ELF-1 (cell line): ENCODE measurements at places on chromosomes 12 and 14.
A peak's percentile ranks its signal among the peaks of the same experiment; 100 is the strongest.

DNA sequence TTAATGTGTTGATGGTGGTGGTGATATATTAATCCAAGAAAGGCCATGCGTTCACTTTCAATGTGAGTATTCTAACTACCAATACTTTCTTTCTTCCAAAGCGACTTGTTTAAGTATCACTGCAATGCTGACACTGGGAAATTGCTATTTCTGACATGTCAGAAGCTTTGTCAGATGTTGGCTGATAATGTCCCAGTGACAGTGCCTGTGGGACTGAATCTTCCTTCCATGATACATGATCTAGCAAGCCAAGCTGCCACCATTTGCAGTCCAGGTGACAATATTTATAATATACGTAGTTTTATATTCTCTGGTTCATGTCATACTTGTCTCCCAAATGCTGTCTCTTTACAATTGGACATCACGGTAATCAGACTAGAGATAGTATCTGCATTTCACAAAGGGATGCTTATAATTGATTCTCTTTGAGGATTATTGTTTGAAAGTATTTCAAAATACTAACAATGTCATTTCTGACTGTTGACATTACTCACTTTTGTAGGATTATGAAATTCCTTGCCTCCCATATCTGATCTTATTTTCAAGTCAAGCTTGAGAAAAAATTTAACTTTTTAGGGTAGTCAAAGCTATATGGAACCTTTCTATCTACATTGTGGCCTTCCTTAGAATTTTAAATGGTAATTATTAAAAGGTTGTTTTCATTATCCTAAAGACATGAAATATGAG lies 57.3 kb downstream of the KNTC1 start:
- DNase-seq = no peak

GRCh38 chr12:62848418-62848817 lies 86.5 kb downstream of the PPM1H start:
- no peak for DNase-seq

DNA sequence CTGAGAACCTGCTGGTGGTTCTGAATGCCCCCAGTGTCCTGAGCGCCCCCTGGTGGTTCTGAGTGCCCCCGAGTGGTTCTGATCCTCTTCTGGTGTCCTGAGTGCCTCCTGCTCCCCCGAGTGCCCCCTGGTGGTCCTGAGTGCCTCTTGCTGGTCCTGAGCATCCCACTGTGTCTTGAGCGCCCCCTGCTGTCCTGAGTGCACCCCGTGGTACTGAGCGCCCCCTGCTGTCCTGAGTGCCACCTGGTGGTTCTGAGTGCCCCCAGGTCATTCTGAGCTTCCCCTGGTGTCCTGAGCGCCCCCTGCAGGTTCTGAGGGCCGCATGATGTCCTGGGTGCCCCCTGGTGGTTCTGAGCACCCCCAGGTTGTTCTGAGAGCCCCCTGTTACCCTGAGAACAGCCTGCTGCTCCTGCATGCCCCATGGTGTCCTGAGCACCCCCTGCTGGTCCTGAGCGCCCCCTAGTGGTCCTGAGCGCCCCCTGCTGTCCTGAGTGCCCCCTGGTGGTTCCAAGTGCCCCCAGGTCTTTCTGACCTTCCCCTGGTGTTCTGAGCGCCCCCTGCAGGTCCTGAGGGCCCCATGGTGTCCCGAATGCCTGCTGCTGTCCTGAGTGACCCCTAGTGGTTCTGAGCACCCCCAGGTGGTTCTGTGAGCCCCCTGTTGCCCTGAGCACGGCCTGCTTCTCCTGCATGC lies 1165.4 kb downstream of the TMEM121 start:
- DNase-seq = peak; percentile 2

GRCh38 chr14:57297852-57298251 lies 29.1 kb downstream of the AP5M1 start:
- DNase-seq = no peak

- DNase-seq = no peak
Observed at GRCh38 chr12:92158796-92159439, 13.3 kb upstream of the BTG1 start.

GRCh38 chr12:85476756-85477155 lies 196.7 kb downstream of the ALX1 start:
- DNase-seq = no peak
